Stimulated activated CD4-positive, alpha-beta T cell treated with anti-CD3 and anti-CD28 coated beads, Interleukin-1b, Interleukin-23, amount 100 ng/mL, for 1 hour (primary cell): ENCODE measurements at places on chromosomes 7 and 10.

DNA sequence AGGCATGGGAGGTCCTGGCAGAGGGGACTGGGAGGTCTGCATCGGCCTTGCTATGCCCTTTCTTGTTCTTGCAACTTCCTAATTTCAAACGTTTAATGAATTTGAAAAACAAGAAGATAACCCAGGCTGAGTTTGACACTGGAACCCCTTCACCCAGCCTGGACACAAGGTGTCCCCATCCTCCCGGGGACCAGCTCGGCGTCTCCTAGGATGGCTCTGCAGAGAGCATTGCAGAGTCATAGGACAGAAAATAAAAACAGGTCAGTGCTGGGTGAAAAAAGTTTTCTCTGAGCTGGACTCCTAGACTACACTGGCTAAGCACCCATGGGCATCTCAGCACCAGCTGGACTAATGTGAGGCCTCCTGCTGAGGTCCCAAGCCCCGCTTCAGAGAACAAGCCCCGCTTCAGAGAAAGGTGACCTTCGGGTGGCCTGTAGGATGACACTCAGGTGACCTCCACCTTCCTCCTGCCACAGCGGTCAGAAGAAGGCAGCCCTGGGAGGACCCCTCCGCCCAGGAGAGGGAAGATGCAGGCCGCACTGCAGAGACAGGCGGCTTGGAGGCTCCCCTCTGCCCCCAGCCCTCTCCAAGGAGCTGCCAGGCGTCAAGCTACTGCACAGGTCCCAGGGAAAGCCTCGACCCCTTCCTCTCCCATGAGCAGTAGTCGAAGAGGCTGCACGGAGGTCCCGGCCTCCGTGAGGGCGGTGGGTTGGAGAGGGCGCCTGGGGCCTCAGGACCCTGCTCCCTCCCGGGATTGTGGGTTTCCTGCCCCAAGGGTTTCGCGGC is 9.3 kb upstream of the UNCX start:
- DNase-seq: no peak

DNA sequence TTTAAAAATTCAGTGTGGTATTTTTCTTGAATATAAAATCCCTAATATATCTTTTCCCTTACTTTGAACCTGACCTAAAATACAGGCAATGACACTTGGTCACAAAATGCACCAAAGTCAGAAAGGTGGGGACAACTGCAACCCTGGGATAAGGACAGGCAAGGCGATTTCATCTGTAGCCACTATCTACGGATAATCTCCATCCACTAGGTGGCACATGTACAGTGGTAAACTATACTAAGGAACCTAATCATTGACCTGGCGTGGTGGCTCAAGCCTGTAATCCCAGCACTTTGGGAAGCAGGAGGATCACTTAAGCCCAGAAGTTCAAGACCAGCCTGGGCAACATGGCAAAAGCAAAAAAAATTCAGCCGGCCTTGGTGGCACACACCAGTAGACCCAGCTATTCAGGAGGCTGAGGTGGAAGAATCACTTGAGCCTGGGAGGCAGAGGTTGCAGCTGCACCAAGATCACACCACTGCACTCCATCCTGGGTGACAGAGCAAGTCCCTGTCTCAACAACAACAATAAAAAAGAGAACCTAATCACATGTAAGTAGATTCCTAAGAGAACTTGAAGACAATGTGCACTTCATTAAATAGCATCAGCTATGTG is 98.9 kb downstream of the KMT2C start:
- no peak for DNase-seq

DNA sequence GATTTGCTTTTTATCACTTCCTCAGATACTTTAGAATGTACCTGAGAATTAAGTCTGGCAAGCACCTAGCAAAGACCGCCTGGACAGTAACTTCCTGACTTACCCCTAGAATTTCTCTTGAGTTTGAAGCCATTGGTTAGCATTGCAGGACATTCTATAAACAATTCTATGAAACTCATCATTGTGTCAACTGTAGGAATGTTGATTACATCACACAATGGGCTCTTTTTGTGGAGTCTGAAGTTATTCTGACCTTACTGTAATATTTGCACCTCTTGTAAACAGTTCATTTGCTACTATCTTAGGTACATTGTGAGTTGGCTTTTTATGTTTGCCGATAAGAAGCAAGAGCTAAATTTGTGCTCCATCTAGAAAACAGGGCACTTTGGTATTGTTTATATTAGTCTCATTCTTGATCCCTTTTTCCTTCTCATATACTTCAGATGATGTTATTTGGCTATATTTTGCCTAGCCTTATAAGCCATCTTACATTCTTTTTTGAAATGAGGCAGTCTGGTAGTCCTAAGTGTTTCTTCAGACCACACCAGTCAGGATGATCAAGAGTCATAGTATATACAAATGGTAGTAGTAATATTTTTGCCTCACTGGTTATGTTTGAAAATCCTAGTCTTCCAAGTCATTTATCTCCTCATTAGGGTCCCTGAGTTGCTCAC is 52.4 kb downstream of the CASD1 start:
- no peak for DNase-seq

DNA sequence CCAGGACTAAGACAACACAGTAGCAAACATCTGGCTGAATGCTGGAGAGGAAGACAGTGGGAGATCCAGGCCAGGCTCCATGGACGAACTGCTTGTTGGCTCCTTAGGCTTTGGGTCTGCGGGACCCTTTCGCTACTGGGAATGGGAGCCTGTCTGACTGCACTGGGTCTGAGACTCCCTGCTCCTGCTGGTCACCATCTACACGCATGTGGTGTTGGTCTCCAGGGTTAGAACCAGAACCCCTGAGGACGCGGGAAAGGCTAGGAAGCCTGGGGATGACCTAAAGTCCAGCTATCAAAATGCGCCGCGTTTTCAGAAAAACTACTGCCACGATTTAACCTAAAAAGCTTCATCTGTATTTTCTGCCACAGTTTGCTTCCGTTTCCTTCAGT is 817 bp upstream of the DNAJB6 start:
- no peak for DNase-seq

GRCh38 chr7:111012149-111012548 is 78.8 kb upstream of the LRRN3 start:
- DNase-seq: no peak

- DNase-seq: no peak
These were observed 200.0 kb downstream of the XPNPEP1 start for GRCh38 chr10:109723305-109723704.

- no peak for DNase-seq
These were observed 40.7 kb upstream of the ANAPC16 start for GRCh38 chr10:72175149-72175548.

GRCh38 chr7:6164491-6164890 is 107.9 kb downstream of the CYTH3 start:
- no peak for DNase-seq

DNA sequence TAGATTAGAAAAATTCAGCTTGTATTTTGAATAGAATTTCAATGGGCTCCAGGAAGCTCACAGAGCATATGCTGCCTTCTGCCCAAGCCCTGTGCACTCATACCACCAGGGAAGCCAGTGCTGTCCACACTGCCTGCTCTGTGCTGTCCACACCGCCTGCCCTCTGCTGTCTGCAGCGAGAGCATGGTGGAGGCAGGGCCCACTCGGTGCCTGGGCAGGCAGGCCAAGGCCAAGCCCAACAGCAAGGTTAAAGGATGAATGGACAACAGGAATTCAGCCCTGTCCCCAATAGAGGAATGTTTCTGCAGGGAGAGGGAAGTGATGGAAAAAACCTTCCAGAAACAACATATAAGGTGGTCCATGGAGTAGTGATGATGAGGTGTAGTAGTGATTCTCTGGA is 146.8 kb downstream of the GFRA1 start:
- no peak for DNase-seq

DNA sequence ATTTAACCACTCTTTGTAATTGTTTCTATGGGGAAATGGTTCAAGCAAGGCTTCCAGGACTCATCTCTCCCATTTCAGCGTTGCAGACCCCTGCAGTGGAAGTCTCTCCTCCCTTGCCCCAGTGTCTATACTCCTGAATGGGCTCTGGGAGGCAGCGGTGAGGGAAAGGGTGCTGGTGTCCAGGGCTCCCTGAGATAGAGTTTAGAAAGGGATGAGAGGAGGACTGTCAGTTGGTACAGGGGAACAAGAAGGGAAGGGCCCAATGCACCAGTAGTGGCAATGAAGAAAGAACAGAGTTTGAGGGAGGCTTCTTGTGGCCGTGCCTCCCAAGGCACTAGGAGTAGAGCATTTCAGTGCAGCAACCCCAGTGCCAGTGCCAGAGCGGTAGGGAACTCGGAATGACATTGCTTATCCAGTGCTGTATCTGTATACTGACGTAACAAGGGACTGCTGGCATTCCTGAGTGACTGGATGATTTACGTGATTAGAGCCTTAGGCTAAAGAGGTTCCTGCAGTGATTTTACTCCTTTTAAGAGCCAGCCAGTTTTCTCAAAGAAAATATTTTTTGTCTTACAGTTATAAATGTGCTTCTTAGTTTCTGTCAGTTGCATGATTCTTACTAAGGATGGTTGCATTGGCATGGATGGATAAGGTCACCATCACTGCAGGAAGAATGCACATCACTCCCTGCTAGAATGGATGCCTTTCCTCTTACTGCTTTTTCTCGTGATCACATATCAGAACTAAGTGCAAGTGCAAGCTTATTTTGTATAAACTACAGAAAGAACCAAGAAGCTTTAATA is 28.0 kb downstream of the PRPF18 start:
- DNase-seq: no peak

DNA sequence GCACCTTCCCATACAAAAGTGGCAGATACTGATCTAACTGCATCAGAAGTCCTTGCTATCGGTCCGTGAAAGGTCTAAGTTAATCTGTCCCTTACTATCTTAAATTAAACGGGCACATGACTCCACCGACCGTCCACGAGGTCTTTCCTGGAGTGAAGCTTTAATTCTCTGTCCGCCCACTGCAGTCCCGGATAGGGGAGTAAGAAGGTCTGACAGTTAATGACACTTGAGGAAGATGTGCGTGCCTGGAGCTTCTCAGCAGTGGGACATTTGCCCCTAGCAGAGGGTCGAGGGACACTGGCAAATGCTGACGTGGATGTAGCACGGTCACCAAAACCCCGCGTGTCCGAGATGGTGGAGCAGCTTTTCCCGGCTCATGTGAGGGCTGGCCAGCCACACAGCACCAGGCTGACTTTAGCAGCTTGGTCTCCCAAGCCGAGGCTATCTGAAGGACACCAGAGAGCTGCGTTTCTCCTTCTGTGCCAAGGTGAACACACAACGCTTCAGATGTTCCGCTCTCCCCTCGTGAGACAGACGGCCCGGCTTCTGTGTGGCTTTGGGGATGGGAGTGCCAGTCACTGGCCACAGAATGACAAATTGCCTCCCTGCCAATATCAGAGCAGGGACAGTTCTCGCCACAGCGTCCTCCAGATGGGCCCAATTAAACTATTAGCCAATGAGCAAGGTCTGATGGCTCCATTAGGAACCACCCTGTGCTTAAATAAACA is 86.6 kb downstream of the ADARB2 start:
- DNase-seq: no peak
